ENCODE measurements at places on chromosomes 1 and 21.

GRCh38 chr21:25956993-25957714, 213.4 kb downstream of the APP start:
- DNase-seq, result no peak

- DNase-seq, result no peak
These were observed 54.0 kb downstream of the COLGALT2 start for GRCh38 chr1:183983371-183984105.

- DNase-seq, result peak; percentile 38
These were observed 82.1 kb upstream of the CCDC190 start for GRCh38 chr1:162942916-162943559.

GRCh38 chr1:228867108-228867950, 132.1 kb downstream of the RHOU start:
- peak; percentile 48 for DNase-seq

GRCh38 chr1:242187171-242187570, 188.3 kb upstream of the MAP1LC3C start:
- DNase-seq, result no peak
